ENCODE measurements at places on chromosomes 11 and 22.
A peak's percentile ranks its signal among the peaks of the same experiment; 100 is the strongest.

- peak; percentile 53 for DNase-seq
These were observed 2.8 kb downstream of the MYH9 start for GRCh38 chr22:36384766-36385481.

DNA sequence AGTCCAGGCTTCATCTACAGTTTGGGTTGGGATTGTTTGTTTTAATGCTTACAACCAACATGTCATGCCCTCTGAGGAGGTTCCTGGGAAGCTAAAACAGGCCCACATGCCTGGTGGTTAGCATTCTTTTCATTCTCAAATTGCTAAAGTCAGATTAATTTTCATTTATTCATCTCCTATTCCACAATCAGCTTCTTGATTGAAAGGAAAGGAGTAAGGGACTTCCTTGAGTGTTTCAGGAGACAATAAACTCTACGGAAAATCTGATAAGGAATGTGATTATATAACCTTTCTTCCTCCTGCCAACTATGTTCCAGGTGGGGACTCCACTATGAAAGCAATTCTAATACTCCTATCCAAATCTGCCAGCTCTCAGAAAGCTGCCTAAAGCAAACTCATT, 30.8 kb downstream of the MRTFA start:
- peak; percentile 30 for DNase-seq

DNA sequence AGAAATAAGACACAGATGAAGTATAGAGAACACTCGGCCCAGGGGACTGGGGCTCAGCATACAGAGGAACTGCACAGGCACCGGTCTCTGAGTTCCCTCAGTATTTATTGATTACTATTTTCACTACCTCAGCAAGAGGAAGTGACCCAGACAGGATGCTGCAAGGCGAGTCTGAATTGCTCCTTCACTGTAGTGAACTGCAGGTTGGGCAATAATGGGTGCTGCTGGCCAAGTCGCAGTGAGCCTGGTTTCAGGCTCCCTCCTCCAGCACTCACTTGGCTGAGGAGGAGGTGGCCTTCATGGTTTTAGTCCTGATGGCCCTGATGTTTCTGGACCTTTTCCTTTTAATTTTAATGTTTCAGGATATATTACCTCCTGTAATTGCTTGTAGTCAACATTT, 10.4 kb downstream of the OR52K2 start:
- peak; percentile 65 for DNase-seq

DNA sequence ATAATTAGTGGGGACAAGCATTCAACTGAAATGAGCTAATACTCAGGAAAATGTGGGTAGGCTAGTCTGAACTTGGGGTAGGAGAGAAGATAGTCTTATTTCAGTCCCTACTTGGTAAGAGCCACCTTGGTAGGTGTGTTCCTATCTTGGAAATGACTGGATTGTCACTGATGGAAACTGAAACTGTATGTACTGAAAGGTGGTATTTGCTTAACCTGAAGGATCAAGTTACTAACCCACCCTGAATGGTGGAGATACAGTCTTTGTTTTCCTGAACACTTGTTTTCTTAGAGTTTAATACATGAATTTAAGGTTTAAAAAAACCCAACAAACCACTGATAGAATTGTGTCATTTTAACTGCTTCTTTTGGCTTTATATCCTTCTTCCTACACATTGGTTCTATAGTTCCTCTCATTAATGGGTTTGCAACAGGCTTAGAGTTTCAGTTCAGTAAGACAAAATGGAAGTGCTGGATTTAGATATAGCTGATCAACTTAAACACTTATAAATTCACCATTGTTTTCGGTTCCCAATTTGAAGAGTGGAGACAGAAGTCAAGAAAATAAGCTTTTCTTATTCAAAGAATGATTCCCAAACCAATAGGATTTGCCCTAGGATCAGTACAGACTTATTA, 4.2 kb downstream of the FAR1 start:
- DNase-seq = no peak

GRCh38 chr11:3169255-3170043, 4.3 kb upstream of the OSBPL5 start:
- DNase-seq = peak; percentile 72

- no peak for DNase-seq
These were observed 7.2 kb downstream of the LMO1 start for GRCh38 chr11:8256271-8257002.

DNA sequence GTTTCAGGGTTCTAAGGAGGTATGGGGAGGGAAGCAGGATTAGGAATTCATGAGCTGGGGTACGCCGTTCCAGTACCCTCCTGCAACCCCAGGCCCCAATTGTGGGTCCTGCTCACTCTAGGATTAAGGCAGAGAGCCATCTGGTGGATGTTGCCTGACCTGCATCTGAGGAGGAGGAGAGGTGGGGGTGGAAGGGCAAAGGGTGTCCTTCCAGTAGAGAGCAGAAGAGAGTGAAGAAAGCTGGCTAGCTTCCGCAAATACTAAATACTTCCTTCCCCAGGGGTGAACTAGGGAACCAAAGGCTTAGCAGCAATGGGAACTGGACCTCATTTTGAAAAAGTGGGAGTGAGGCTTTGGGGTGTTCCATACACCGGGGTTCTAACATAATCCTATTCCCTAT, 10.6 kb downstream of the LRRC51 start:
- peak; percentile 75 for DNase-seq

GRCh38 chr11:45486461-45486860, 179.0 kb downstream of the CHST1 start:
- DNase-seq = no peak

DNA sequence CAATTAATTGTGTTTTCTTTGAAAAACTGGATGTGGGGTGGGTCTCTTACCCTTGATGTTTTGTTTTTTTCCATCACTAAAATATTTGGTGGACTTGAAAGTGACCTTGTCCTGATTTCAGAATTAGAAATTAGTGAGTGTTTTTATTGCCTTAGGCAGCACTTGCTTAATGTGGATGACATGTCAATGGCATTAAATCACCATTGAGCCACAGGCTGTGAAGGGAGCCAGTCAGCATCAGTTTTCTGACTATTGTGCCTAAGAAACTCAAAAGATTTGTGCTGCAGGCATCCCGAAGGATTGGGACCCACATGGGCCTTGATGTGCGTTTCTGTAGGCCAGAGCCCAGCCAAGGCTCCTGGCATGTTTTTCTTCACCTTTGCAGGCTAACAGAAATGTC, 53.8 kb downstream of the SWAP70 start:
- DNase-seq = no peak

GRCh38 chr22:47128622-47129215, 366.3 kb downstream of the TBC1D22A start:
- no peak for DNase-seq

GRCh38 chr11:134004496-134005172, 47.9 kb upstream of the IGSF9B start:
- no peak for DNase-seq

DNA sequence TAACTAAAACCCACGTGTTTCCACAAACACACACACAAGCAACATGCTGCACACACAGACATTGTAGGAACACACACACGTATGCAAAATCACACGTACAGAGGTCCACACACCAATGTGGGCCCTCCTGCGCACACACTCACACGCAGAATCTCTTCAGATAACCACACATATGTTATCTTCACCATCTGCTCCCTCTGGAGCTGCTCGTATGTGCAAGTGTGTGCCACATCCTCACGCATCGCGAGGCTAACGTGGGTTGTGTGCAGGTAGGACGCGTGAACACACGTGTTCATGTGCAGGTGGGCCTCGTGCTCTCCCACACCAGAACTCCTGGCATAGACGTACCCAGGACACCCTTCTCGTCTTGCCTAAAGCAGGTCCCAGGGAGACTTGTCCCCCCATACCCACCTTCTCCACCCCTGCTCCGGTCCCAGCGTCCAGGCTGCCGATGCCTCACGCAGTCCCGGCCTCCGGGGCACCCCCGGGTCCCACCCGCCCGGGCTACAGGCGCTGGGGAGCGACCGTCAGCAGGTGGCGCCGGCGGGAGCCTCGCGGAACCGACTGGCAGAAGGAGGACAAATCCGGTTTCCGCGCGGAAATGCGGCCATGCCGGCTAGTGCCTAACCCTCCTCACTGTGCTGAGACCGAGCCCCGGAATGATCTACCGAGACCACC, 10.3 kb upstream of the IGSF9B start:
- DNase-seq = no peak

DNA sequence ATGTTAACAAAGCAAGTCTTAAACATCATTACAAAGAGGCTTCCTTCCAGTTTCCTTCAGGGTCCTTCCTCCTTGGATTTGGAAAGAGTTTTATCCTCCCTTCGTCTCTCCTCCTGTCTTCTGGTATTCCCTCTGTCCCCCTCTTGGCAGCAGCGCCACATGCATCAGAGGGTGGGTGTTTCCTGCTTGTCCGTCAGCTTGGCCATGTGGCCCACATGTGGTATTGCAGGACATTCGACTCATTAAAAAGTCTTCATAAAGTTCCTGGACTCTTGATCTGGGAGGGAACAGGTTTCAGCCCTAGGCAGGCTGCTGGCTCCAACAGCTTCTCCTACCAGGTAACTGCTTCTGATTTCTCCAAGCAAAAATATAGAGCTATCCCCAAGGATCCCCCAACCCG, 189.8 kb downstream of the CSNK2A3 start:
- no peak for DNase-seq

- DNase-seq = no peak
These were observed 1164.4 kb downstream of the BRD1 start for GRCh38 chr22:48663297-48663696.

- no peak for DNase-seq
These were observed 2.9 kb upstream of the HMBS start for GRCh38 chr11:119081682-119082260.

GRCh38 chr11:114040706-114041211, 18.8 kb upstream of the ZBTB16 start:
- peak; percentile 77 for DNase-seq

DNA sequence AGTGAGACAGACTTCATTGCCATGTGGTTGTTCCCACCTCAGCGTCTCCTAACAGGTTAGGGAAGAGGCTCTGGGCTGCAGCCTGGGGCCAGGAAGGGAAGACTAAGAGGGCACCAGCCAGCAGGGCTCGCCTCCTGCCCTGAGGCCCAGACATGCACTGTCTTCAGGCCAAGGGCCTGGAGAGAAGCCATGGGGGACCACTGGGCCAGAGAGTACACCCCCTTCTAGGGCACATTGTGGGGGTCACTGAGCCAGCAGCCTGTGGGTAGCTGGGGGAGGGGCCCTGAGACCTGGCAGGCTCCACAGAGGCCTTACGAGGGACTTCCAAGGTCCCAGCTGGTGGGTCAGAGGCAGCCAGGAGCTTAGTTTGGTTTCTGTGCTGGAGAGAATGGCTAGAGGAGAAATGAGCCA, 25.0 kb upstream of the MYRF start:
- no peak for DNase-seq

- DNase-seq = no peak
These were observed 79.7 kb upstream of the CARD18 start for GRCh38 chr11:105219269-105219668.

GRCh38 chr11:46902694-46903093, 15.7 kb downstream of the LRP4 start:
- no peak for DNase-seq

- DNase-seq = peak; percentile 26
These were observed 76.8 kb upstream of the RTL6 start for GRCh38 chr22:44574640-44575380.

DNA sequence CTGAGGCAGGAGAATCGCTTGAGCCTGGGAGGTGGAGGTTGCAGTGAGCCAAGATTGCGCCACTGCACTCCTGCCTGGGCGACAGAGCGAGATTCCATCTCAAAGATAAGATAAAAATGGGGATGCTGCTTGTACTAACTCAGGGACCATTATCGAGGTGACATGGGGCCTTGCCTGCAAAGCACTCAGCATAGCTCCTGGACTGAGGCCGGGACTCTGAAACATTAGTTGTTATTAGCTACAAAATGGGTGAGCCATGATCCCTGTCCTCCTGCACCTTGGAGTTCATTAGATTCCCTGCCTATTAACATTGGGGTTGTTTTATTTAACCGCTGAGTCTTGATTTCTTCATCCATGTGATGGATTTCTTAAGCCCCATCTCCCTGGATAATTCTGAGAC, 5.1 kb downstream of the PPP2R5B start:
- no peak for DNase-seq

GRCh38 chr22:32421484-32421883, 9.4 kb upstream of the RTCB start:
- DNase-seq = no peak

DNA sequence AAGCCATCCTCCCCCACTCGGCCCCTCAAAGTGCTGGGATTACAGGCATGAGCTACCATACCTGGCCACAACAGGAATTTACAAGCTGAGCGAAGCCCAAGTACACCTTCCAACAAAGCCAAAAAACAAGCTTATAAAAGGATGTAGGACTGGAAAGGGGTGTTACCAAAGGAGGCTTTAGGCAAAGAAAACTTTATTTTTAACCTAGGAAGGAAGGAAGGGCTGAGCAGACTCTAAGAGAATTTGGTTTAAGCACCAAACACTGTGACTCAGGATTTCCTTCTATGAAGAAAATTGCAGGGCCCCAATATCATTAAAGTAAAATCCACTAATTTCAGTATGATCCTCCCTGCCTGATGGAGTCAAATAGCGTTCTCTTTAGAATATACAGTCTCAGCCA, 12.1 kb downstream of the DENND5A start:
- DNase-seq = no peak

DNA sequence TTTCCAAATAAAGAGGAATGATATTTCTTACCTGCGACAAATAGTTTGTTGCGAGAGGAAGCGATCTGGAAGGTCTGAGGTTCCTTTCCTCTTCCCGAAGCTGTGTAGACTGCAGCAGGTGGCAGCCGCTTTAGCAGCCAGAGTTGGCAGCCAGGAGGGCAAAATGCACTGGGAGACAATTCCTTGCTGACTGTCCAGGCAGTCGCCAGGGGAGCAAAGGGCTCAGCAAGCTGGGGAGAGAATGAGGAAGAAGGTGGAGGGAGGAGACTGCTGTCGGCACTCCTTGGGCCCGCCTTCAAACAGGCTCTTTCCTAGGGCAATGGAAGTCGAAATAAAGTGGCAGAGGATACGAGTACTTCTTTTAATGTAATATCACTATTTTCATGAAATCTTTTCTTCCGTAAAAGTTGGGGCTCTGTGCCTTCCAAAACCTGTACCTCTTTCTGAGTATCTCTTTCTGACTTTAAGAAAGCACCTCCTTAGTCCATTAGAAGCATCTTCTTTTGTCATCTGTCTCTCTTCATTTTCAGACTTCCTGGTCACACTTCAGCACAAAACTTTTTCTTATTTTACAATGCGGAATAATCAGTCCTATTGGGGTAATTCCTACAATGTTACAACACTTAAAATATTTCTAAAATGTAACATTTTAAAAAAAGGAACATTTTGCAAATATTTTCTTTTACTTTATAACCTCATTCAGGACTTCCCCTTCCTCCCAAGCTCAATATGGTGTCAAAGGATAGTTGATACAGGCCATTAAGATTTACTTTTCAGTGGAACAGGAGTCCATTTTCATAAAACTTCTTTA, at the start of gene IL18:
Gene IL18 (minus strand): TSS at position 220 of the 811 bp plus-strand sequence. CDS start 9,041 bp downstream, outside the sequence.
- no peak for DNase-seq

DNA sequence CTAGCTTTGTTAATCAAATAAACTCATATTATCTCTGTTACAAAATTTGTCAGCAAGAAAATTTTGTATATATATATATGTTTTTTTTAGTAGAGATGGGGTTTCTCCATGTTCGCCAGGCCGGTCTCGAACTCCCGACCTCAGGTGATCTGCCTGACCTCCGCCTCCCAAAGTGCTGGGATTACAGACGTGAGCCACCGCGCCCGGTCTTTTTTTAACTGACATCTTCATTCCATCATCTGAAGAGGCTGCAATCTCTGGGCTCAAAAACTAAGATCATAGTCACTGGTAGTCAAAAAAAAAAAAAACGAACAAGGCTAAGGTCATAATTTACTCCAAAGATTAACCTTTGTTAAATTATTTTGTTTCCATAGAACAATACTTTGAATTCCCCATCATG, 5.3 kb upstream of the KLHDC7B start:
- DNase-seq = no peak

Measured in cardiac fibroblast (primary cell).